Activated CD8-positive, alpha-beta memory T cell treated with anti-CD3 and anti-CD28 coated beads for 1 hour (primary cell): ENCODE measurements at places on chromosomes 4 and X.

DNA sequence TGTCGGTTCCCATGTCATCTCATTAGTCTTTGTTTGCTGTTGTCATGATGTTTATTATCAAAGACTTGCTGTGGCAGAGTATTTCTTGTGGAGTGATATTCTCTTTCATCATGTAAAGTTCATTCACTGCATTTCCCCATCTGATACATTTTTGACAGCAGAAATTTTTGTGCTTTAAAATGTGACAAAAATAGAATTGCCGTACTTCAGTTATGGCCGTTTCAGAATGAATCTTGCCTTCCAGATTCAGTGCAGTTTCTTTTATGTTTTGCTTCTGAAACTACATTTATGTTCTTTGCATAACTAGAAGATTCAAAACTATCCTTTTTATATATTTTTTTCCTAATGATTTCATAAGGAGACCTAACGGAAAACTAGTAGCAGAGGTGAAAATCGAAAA lies 10.0 kb downstream of the CSTF2 start:
- DNase-seq, result no peak

GRCh38 chrX:145818186-145819113 lies 821 bp downstream of the SLITRK2 start:
- DNase-seq, result no peak

- no peak for DNase-seq
These were observed 146.0 kb upstream of the FRMPD4 start for GRCh38 chrX:11992271-11992670.

- DNase-seq, result no peak
These were observed 225.8 kb downstream of the STK32B start for GRCh38 chr4:5277079-5277478.

DNA sequence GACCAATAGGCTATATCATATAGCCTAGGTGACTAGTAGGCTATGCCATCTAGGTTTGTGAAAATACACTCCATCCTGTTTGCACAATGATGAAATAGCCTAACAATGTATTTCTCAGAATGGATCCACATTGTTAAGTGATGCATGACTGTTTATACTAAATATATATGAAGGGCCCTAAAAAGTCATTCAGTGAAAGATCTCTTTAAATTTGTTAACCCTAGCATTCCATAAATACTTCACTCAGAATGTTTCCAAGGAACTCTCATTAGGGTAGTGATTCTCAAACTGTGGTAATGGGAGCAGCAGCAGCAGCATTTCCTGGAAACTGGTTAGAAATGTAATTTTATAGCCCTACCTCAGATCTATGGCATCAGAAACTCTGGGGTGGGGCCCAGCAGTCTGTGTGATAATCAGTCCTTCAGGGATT lies 74.9 kb downstream of the PRRG1 start:
- no peak for DNase-seq

- no peak for DNase-seq
These were observed 520.2 kb downstream of the RAB28 start for GRCh38 chr4:12963912-12964311.

DNA sequence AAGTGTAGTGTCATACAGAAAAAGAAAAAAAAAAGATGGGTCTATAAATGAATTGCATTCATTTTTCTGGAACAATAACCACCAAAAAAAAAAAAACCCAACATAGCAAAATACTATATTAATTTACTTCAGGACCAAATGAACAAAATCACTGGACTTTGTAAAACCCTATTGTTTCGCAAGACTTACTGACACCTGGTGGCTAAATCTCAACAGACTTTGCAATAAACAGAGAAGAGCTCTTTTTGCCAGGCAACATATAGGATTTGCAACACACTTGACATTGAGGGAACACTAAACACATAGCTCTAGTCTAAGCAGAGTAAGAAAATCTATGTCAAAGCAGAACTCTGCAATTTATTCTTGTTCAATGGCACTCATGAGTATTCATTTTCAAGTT lies 990.2 kb downstream of the STPG2 start:
- DNase-seq, result no peak

- no peak for DNase-seq
These were observed 643.6 kb downstream of the PDHA2 start for GRCh38 chr4:96483308-96484030.

DNA sequence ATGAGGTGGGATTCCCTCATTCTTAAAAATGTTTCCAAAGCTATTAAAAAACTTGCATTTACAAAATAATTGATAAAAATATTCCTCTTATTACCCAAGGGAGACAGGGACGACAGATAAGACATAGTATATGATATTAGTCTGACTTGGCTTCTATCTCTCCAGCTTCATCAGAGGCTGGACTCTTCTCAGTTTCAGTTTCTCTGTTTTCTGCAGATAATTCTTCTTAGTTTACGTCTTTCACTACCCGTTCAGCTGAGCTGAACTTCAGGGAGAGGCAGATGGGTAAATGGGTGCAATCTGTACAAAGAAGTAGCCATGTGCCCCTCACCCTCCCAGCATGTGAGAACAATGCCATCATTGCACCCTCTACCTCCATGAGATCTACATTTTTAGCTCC lies 214.0 kb upstream of the SLIT2 start:
- no peak for DNase-seq

GRCh38 chr4:104345598-104346242 lies 149.0 kb downstream of the CXXC4 start:
- DNase-seq, result no peak

DNA sequence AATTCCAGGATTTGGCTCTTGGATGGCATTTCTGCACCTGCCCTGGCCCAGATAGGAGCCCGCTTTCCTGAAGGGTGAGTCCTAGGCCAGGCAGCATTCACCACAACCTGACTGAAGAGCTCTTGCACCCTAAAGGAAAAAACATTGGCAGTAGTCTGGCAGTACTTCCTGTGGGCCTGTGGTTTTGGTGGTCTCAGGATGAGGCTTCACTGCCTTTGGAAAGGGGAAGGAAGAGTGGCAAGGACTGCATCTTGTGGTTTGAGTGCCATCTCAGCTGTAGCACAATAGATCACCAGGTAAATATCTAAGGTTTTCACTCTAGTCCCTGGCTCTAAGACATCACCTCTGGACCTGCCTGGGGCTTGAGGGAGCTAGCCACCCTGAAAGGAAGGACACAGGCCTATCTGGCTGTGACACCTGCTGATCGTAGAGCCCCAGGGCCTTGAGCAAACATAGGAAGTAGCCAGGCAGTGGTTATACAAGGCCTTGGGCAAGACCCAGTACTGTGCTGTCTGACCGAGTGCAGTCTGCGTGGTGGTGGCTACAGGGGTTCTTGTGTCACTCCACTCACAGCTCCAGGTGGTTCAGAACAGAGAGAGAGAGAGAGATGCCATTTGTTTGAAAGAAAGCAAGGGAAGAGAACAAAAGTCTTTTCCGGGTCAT lies 28.5 kb upstream of the PRRG1 start:
- DNase-seq, result no peak

GRCh38 chrX:16822723-16823122 lies 36.5 kb downstream of the TXLNG start:
- DNase-seq, result no peak

DNA sequence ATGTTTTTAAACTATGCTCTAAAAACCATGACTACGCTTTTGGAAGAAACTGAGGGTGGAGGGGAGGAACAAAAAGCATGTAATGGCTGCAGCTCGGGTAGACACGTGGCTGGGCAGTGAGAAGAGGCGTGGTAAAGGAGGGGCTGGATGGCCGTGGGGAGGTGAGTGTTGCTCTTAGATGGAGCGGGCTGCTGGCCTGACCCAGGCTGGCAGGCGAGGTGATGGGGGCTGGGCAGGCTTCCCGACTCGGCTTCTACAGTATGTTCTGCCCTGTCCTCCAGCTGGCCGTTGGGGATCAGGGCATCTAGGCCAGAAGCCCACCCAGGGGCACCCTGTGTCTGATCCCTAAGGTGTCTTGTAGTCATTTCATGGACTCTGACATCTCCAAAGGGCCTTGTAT lies 60.7 kb downstream of the EFHC2 start:
- DNase-seq, result no peak

DNA sequence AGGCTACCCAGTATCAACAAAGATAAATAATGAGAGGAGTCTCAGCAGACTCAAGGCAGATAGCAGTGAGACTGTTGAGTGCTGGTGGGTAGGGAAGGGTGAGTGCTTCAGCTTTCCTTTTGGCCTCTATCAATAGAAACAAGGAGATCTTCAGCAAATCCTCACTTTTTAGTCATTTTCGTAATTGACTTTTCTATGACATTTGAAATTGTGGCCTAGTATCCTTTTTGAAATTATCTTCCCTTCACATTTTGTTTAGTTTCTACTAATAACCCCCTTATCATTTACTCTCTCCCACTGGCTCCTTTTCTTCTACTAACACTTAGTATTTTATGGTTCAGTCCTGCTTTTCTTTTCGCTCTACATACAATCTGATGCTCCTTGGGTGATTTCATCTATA lies 44.9 kb downstream of the LIN54 start:
- no peak for DNase-seq

DNA sequence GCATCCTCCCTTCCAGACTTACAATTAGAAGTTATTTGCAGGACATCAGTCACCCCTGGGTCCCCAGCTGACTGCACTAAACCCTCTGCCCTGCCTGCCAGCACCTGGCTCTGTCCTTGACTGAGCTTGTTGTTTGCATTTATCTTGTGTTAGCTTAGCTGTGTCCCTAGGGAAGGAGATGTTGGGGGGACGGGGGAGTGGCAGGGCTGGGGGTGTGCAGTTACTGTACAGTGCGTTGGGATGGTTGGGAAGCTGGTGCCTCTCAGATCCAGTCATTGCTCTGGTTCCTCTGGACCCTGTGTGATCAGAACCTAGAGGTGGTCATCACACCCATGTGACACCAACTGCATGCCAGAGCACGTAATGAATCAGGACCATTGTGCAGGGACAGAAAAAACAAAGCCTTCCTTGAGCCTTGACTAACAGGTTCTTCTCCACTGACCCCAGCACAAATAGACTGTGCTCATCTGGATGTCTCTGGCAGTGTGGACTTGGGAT lies 32.7 kb upstream of the PROM1 start:
- no peak for DNase-seq

DNA sequence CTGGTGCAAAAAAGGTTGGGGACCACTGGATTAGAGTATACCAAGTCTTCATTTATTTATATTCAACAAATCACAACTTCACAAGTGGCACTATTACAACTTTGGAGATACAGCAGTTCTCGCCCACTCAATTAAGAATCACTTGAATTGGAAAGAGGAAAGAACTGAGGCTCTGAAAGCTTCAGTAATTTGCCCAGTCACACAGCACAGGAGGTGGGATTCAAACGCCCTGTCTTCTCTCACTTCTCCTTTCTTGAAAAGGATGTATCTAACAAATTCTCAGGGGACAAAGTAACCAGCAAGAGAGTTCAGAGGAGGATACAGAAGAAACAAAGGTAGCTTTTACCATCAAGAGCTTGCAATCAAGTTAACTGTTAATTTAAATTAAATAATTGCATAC lies 12.4 kb downstream of the SMIM14 start:
- no peak for DNase-seq

- DNase-seq, result no peak
These were observed 18.3 kb downstream of the ZNF518B start for GRCh38 chr4:10438924-10439323.

DNA sequence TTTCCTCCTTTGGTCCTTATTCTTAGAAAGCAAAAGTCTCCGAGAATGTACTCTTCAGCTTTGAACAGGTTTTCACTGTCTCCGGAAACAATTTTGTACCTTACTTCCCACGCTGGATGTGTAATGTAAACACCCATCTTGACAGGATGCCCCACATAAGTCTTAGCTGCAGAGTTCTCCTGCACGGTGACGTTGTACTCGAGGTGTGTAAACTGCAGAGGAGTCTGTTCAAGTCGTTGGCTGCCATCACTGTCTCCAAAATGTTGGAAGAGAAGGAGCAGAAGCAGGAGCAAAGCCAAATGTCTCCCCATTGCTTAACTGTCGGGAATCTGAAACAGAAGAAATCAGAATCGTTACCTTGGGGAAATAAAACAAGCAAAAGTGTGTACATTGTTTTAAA lies 14.1 kb downstream of the FAT1 start:
- no peak for DNase-seq

GRCh38 chr4:37665333-37666320 lies 20.5 kb downstream of the RELL1 start:
- DNase-seq, result no peak

- no peak for DNase-seq
These were observed 274.4 kb upstream of the ARX start for GRCh38 chrX:25290132-25290531.

- no peak for DNase-seq
These were observed 1039.2 kb upstream of the PABPC4L start for GRCh38 chr4:135240796-135241195.

GRCh38 chrX:45750639-45751038 lies 550.0 kb upstream of the DIPK2B start:
- no peak for DNase-seq

- DNase-seq, result no peak
These were observed 100.0 kb downstream of the ADRA2C start for GRCh38 chr4:3865986-3866812.

- DNase-seq, result no peak
These were observed 16.1 kb upstream of the FAM47E start for GRCh38 chr4:76235407-76235806.

DNA sequence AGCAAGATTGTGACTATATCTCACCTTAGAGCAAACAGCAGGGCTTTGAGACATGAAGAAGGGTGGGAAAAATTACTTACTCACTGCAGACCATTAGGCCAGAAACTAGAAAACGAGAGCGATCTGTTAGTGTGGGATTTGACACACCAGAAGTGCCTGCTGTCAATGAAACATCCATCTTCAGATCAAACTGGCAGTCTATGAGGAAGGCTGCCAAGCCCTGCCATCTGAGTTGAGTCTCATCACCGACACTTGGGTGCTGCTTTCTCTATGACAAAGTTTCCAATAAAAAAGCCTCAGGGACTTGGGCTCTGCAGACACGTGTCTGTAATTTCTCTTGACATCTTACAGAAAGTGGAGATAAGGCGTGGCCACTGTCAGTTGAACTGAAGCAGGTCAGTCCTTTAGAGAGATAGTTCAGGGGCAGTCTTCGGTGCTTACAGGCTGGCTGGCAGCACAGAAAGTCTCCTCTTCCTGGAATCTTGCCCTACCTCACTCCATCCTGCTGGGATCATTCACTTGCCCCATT lies 40.1 kb upstream of the LDB2 start:
- no peak for DNase-seq

- DNase-seq, result no peak
These were observed 32.8 kb downstream of the CENPC start for GRCh38 chr4:67512501-67512900.

DNA sequence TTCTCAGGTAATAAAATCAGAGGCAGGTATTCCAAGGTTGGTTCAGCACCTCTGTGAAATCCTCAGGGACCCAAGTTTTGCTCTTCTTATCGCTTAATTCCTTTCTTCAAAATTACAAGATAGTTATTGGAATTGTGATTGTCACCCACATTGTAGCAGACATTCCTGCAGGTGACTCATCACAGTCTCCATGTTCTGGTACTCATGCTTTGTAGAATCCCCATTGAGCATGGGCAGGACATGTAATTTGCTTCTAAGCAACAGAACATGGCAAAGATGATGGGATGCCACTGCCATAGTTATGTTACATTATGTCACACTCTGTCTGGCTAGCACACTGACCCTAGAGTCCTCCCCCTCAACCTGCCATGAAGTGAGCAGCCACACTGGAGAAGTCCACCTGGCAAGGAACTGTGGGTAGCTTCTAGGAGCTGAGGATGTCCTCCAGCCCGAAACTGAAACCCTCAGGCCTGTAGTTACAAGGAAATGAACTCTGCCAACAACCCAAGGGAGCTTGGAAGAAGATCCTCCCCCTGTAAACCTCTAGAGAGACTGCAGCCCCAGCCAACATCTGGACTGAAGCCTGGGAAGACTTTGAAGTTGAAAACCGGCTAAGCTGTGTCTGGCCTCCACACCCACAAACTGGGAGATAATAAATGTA lies 58.3 kb upstream of the GUCY1A1 start:
- DNase-seq, result no peak
